ENCODE measurements at places on chromosomes 13 and 19.

DNA sequence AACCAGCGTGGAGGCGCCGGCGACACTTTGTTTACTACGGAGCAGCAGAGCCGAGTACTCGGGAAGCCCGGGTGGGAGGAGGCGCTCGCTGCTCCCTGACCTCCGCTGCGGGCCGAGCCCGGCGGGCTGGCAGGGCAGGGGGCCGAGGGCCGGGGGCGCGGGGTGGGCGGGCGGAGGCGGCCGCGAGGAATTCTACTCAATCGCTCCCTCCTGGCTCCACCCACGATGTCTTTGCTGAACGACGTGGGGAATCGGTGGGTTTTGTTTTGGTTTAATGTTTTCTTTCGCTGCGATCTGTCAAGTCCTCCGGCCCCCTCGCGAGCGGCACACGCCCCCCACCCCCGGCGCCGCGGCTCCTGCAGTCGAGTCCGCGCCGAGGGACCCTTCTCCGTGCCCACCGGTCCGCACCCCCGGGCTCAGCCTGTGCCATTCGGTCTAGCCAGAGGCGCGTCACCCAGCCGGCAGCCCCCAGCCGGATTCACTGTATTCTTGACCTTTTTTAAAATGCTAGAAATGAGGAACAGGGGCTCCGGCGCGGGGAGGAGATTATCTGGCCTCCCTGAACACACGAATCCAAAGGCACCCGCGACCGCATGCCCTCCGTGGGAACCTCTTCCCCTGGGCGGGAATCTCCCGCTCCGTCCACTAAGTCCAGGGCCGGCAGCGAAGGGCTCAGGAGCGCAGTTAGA is 636 bp upstream of the FOXO1 start:
- DNase-seq = peak; percentile 77

DNA sequence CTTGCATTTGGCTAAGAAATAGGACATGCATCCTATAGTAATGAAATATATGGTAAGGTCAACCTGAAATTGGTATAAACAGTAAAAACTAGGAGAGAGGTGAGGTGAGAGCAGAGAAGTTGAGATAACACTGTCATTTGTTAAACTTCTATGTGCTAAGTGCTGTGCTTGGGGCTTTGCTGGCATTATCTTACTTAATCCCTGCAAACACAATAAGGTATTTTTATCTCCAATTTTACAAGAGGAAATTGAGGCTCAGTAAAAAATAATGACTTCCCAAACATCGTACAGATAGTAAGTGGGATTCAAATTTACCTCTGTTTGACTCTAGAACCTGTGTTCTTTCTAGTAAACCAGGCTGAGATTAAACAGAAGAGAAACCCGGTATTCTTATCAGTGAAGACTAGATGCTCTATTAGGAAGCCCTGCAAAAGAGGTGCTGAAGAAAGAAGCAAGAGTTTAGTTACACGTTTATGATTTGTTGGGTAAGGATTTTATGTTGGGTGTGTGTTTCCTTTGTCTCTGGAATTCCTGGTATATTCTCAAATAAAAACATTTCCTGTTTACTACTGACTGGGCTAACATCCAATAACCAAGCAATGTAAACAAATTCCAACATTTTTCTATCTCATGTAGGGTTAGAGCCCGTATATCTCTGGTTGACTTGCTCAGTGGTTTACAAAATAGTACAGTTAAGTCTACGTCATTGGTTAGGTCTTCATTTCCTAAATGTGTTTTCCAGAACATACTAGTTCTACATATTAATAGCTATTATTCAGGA is 137.3 kb upstream of the FNDC3A start:
- no peak for DNase-seq

DNA sequence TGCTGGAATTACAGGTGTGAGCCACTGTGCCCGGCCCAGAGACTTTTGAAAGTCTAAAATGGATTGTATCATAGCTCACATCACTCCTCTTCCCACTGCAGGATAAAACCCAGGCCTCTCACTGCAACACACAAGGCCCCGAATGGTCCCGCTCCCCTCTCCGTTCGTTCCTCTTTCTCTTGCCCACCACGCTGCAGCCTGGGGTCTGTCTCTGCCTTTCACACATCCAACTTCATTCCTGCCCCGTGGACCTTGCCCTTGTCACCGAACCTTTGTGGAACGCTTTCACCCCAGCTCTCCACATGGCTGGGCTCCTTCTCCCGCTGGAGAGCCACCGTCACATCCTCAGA is 42.6 kb downstream of the NFIC start:
- no peak for DNase-seq

DNA sequence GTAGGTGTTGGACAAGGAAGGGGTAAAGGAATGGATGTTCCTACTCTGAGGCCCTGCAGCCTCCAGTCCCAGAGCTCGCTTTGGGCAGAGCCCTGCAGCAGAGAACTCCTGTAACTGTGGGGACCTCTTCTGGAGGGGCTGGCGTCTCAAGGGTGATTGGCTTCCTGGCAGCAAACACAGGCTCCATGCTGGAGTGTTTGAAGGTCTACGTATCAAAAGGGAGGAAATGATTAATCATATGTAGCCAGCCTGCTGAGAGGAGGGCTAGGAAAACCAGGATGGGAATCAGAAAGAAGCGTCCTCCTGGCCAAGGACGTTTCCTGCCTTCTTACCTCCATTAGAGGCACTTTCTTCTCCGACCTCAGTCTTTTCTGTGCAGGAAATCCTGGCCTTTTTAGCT is 208.5 kb downstream of the TSHZ3 start:
- DNase-seq = peak; percentile 65

GRCh38 chr13:74017301-74018061 is 116.7 kb downstream of the KLF12 start:
- no peak for DNase-seq

DNA sequence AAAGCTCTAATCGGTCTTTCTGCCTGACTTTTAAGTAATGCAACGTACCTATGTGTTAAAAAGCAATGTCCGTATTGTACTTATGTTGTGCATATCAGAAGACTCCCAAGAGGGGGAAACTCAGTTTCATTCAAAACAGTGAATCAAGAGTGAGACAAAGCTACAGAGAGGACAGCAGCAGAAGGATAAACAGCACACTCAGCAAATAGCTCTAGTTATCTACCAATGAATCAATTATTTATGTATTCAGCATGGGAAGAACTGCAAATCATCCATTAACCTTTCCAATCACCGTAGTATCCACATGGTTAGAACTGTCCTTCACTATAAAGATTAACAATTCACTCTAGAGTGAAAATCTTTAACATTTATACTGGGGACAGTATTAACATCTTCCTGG is 36.7 kb upstream of the SOHLH2 start:
- no peak for DNase-seq

DNA sequence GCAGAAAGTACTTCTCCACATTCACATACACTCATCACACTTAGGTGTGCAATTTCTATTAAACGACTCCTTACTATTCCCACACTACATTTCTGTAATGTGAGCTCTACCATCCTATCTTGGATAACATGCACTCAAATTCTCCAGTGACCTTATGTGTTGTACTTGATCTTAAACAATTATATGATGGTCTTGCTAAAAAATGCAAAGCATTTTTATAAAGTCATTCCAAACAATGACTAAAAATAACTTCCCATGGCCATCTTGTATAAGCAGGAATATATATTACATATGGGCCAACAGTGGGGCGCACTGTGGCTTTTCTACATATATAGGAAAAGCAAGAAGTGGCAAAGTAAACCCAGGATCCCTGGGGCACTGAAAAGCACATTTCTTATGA is 155.5 kb downstream of the FLT1 start:
- no peak for DNase-seq

GRCh38 chr19:2331601-2332246 is 3.2 kb downstream of the SPPL2B start:
- DNase-seq = no peak

DNA sequence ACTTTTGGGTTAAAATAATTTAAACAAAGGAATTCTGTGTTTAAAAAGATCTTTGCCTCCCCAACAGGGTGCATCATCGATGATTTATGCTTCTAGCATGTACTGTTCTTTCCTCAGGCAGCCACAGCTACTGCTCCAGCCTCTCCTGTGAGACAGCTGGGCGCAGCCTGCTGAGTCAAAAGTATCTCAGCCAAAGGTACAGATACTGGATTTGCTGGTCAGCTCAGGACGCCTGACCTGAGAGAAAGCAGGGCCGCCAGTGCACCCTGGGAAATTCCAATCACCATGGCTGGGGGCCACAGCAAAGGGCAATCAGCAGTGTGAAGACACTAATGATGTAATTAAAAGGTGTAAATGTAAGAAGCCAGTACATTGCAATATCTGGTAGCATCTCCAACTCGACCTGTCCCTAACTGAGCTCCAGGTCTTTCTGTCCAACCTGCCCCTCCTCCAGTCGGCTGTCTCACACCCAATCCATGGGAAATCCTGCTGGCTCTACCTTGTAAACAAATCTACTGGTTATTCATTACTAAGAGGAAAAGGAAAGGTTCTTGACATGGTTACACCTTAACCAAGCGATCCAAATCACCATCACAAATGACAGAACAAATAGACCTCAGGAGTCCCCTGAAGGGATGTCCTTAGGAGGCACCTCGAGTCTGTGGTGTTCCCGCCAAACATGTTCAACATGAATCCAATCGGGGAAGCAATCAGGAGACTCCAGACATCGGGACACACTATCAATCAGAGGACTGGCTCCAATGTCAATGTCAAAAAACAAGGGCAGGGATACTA is 7.3 kb downstream of the OPA3 start:
- peak; percentile 61 for DNase-seq

DNA sequence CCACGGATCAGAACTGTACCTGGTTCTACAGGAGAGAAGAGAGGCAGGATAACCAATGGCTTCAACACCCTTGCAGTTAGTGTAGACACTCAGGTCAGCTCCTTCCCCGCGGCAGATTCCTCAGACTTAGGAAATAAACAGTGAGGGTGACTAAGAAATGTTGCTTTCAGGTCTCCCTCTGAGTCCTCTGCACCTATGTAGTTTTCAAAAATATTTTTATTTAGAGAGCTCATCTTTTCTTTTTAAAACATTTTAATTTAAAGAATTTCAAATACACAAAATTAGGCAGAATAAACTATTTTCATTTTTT is 195.2 kb downstream of the KLF12 start:
- no peak for DNase-seq

GRCh38 chr19:35843676-35844481 is 8.4 kb downstream of the NPHS1 start:
- no peak for DNase-seq

DNA sequence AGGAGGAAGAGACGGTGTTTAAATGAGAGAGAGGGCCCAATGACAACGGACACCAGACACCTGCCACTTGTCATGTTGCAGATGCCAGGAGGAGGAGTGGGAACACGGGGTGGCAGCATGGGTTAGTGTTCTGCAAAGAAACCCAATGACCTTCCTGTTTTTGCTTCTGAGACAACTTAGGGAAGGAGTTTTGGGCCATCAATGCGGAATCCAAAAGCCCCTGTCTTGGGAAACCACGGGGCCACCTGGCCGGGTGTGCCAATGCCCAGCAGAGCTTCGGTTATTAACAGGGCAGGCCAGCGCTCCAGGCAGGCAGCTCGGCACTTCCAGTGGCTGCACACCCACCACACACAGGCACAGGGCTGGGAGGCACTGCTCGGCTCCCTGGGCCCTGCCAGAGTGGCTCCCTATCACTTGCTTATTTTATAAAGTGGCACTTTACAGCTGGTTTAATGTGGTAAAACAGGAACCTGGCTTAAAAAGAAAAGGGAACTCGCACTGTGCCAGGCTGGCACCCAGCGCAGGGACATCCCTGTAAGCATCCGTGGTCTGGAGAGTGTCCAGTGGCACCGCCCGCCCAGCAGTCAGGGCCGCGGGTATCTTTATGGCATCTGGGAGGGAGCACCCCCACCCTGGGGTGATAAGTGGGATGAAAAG is 19.1 kb downstream of the ELL start:
- no peak for DNase-seq

- DNase-seq = peak; percentile 30
Observed at GRCh38 chr19:32581705-32582179, 752 bp downstream of the PDCD5 start.

DNA sequence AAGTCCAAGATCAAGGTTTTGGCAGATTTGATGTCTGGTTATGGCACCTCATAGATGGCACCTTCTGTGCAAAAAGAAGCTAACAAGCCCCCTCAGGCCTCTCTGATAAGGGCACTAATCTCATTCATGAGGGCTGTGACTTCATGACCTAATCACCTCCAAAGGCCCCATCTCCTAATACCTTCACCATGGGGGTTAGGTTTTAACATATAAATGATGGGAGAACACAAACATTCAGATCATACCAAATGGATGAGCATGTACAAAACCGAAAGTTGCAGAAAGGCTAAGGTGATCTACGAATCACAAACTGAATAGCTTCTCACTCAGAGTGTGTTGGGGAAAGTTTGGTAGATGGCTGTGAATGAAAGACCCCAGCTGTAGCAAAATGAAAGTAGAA is 217.4 kb downstream of the TBC1D4 start:
- no peak for DNase-seq

DNA sequence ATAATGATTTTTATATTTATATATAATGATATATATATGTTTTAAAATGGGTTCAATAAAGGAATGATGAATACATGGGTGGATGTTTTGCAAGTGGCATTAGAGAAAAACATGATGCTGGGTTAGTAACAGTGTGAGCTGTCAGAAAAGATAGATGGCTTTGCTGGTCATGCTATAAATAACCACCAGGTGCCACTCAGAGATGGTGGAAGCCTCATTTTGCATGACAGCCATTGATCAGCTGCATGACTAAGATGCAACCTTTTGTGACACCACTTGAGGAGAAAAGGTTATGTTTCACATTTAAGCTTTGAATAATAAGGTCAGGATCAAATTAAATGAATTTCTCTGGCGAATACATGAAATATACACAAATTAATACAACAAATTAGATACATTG is 737.7 kb downstream of the PCDH9 start:
- DNase-seq = no peak

DNA sequence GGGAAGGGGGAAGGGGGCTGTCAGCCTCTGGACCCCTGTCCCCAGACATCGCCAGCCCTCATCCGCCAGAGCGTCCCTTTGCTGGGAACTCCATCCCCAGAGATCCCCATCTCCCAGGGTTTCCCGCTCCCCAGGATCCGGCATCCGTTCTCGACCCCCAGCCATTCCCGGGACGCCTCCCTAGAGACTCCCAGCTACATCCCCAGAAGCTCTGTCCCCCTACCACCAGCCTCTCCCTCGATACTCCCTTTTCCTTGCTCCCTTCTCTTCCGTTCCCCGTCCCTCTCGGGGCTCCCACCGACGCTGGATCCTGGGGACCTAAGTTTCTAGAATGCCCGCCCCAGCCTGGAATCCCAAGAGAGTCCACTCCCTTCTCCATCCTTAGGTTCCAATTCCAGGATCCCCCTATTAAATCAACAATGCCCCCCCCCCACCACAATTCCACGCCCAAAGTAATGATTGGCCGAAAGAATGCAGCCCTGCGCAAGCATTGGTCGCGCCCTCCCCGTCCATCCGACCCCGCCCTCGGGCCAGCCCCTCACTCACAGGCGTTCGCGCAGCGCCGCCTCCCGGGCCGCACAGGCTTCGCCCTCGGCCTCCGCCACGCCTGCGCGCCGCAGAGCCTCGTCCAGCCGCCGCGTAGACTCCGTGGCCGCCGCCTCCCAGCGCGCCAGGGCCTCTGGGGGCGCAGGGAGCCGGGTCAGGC is 3.2 kb downstream of the CCDC194 start:
- peak; percentile 98 for DNase-seq

Measured in H54 (cell line).